ENCODE measurements at places on chromosomes 12 and 14.

- no peak for DNase-seq
Measured at GRCh38 chr12:22480016-22480415, 64.3 kb downstream of the C2CD5 start.

GRCh38 chr12:43425361-43425760, 126.6 kb downstream of the ADAMTS20 start:
- DNase-seq: no peak

DNA sequence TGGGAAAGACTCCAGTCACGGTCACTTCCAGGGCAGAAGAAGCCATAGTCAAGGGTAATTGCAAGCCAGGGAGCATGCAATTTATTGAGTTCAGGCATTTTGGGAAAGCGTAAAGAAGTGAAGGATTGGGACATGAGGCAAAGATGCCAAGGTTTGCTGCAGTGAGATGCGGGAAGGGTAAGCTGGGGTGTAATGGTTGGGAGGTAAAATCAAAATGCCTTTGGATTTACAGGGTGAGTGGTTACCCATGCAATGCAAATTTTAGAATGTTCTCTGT, 167.5 kb downstream of the BRMS1L start:
- no peak for DNase-seq

DNA sequence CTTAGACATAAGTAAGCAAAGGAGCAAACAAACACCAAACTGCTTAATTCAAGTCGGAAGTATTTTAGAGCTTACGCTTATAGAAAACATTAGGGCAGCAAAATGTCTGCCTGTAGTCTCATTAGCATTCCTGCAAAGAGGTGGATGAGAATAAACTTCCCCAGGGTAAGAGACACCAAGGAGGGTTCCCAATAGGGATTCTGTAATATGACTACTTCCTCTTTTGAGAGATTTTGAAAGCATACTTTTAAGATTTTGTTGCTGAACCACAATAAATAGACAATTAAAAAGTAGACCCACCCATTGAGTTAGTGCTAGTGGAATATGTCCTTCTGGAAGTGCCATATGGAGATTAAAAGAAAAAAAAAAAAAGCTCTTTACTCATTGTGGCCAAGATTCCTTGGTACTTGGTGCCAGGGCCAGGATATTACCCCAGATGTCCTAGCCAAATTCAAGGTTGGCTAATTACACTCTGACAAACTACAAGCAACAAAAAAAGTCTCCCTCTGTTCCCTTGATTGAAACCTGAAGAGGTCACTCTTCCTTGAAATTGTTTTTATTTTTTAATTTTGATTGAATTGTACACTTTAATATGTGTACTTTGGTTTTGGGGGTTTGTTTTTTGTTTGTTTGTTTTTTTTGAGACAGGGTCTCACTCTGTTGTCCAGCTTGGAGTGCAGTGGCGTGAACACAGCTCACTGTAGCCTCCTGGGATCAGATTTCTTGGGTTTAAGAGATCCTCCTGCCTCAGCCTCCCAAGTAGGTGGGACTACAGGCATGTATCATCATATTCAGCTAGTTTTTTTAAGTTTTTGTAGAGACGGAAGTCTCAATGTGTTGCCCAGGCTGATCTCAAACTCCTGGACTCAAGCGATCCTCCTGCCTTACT, 8.7 kb downstream of the CLIP1 start:
- no peak for DNase-seq

DNA sequence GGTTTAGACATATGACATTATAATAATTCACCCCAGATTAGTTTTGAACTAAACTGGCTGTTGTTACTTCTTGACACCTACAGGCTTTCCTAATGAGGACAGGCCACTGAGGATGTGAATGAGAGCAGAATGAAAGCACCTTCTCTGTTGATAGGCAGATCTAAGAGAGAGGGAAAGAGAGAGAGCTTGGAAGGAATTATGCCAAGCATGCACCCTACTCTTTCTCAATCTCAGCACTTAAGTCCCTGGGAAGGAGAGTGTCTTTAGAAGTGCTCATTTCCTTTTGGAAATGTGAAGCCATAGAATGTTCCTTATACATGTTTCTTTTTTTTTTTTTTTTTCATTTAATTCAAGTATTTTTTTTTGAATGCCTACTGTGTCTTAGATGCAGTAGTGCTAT, 49.0 kb downstream of the TBC1D15 start:
- no peak for DNase-seq

DNA sequence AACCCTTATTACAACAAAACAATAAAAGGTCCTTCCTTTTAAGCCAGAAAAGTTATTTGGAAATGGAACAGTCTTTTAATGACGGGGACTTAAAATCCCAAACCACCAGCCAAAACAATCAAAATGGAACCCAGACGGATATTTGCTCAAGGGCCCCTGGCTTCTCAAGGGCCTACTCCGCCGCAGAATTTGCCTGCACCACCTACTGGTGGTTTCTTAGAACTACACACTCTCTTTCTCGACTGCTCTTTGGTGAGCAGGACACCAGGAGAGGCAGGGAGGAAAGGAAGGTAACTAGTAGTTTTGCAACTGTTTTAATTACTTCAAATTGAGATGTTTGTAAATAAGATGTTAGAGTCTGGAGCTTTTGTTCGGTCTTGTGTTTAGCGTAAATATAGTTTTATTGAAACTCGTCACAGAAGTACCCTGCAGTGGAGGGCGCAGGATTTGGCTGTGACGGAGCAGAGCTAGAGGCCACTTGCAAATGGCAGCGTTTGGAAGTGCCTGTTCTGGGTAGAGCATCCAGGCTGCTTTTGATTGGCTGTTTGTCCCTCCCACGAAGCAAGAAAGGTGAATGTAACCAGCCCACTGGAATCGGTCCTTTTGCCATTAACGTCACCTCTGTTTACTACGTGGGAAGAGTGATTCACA, 238.5 kb downstream of the CACNA1C start:
- no peak for DNase-seq

DNA sequence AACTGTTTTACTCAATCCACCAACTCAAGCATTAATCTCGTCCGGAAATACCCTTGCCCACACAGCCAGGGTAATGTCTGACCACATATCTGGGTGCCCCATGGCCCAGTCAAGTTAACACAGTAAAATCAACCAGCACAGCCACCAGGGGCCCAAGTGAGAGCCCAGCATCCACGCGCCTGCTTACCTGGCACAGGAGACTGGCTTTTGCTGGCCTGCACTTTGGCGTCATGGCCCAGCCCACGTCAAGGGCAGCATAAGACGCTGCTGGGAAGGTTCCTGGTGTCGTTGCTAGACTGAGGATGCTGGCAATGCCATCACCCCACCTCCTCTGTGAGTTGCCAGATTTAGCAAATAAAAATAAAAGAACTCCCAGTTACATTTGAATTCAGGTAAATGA, 53.6 kb upstream of the BCL11B start:
- DNase-seq: no peak

DNA sequence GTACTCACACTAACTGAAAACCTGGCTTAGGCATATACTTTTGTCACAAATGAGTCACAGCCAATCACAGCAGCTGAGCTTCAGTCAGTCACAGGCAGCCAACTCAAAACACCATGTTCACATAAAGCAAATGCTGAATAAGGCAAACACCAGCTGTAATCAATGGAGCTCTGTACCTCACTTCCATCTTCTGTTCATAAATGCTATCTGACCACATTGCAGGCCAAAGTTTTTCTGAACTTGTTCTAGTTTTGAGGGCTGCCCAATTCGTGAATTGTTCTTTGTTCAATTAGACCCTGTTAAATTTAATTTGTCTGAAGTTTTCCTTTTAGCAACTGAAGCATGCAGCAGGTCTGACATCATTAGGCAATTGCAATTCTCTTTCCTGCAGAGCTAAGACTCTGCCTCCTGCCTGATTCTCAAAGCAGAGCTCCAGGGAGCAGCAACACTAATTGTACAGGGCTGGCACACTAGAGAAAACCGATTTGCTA, 129.9 kb downstream of the WIF1 start:
- DNase-seq: no peak

- no peak for DNase-seq
Measured at GRCh38 chr12:47302111-47302671, 222.4 kb upstream of the AMIGO2 start.

GRCh38 chr14:61365667-61366212, 44.4 kb downstream of the PRKCH start:
- no peak for DNase-seq

- no peak for DNase-seq
Measured at GRCh38 chr12:128052331-128052730, 214.6 kb upstream of the TMEM132C start.

DNA sequence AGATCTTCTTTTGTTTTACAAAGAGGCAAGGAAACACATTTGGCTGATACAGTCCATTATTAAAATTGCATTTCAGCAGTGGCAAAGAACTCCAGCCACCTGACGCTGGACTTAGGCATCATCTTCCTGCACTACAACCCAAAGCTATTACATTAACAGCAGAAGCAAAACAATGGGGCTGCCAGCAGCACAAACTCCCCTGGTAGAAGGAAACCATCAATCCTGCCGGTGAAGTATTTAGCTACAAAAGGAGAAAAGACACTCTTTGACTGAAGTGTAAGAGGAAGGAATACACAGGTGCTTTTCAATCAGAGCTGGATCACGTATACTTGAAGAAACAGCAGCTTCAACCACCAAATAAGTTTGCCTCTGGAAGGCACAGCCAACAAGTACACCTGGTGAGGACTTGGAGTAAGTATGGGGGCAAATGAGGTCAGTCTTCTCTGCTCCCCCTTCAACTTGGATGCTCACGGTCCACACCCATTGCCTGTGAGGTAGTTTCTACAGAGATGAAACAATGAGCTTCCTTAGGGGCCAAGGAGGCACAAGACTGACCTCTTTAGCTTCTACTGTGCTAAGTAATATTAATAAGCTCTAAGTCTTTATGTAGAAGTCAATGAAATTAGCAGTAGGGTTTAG, 125.9 kb upstream of the FOXN3 start:
- DNase-seq: no peak

DNA sequence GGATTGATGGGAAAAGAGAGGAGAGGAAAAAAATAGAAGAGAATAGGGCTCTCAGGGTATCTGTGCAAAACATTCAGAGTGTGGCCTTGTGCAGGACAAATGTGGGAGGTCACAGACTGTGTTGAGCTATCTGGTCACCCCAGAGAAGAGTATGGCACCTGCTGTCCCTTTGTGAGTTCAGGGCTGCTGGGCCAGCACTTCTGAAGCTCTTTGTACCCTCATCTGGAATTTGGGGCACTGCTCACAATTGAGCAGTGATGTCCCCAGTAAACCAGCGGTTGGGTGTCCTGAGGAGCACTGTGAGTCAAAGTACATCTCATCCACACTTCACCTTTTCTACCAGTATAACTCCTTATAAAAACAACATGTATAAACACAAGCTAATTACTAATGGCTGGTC, 2.6 kb upstream of the KRT81 start:
- no peak for DNase-seq

GRCh38 chr14:83170165-83170564, 1636.5 kb upstream of the SEL1L start:
- DNase-seq: no peak

DNA sequence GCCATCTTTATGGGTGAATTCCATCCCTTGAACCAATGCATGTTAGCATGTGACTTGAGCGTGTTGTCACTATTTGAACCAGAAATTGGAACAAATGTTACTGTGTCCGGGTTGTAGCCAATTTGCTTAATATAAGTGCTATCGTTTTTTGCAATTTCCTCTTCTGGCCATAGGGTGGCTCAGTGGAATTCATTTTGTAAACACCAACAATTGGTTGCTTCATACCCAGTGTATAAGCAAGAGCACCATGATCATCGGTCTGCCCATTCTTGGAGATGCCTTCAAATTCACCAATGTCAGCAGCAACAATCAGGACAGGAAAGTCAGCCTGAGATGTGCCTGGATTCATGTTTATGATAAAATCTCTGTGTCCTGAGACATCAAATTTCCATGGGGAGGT, 5.0 kb upstream of the NEDD1 start:
- no peak for DNase-seq

- DNase-seq: no peak
Measured at GRCh38 chr14:55136885-55137786, 8.1 kb downstream of the LGALS3 start.

- no peak for DNase-seq
Measured at GRCh38 chr14:93263416-93263815, 56.4 kb downstream of the UBR7 start.

- no peak for DNase-seq
Measured at GRCh38 chr14:33792009-33792719, 158.7 kb downstream of the EGLN3 start.

GRCh38 chr12:130768120-130768519, 52.0 kb upstream of the RIMBP2 start:
- DNase-seq: no peak
